NCI-H1048 (cell line): ENCODE measurements at places on chromosomes 5 and 9.

DNA sequence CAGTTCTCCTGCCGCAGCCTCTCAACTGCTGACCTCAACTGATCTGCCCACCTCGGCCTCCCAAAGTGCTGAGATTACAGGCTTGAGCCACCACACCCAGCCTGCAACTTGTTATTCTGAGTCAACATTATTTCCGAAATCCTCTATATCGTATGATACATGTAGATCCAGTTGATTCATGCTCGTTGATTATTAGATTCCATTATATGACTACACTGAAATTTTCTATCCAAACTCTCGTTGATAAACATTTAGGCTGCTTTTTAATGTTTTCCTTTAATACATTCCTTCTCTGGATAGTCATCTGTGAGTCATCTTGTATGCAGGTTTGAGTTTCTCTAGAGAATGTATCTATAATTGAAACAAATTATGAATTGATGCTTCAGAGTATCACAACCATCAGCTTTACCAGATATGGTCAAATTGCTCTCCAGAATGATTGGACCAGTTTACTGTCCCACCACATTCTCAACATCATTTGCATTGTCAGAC lies 4.1 kb downstream of the CDK7 start:
- DNase-seq: no peak

- peak; percentile 10 for DNase-seq
Measured at GRCh38 chr9:120935383-120935857, 8.8 kb upstream of the TRAF1 start.

DNA sequence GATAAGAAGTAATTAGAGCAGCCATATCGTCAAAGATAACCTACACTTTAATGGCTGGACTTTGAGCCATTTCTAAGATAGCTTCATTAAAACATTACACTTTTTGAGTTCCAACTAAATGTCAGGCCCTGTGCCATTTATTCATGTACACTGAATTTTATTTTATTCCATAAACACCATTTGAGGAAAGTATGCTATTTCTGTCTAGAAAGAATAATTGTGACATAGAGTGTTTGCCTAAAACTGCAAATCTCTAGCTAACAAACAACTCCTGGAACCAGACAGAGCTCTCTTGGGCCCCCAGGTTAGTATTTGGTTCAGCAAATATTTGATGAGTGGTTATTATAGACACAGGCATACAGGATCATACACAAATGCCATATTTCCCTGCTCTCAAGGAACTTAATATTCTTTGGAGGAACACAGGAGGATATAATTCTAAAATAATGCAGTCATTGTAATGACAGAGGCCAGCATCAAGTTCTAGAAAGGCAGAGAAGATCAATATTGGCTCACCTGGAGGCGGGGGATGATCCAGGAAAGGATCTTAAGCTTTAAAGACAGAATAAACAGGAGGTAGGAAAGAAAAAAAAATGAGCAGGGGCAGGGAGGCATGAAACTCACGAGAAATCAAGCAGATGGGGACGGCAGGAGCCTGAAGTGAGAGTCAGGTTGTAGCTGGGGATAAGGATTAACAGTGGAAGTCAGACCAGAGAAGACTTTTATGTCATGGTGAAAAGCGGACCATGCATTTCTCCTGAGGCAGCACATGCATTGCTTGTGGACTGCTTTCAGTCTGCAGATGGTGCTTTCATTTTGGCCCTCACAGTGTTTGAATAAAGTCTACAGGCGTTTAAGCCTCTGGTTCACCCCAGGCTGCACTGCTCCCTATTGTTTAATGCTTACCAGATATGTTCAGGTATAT lies 127.7 kb downstream of the GCNT1 start:
- DNase-seq: no peak

- no peak for DNase-seq
Measured at GRCh38 chr5:31382051-31382878, 149.6 kb downstream of the DROSHA start.

DNA sequence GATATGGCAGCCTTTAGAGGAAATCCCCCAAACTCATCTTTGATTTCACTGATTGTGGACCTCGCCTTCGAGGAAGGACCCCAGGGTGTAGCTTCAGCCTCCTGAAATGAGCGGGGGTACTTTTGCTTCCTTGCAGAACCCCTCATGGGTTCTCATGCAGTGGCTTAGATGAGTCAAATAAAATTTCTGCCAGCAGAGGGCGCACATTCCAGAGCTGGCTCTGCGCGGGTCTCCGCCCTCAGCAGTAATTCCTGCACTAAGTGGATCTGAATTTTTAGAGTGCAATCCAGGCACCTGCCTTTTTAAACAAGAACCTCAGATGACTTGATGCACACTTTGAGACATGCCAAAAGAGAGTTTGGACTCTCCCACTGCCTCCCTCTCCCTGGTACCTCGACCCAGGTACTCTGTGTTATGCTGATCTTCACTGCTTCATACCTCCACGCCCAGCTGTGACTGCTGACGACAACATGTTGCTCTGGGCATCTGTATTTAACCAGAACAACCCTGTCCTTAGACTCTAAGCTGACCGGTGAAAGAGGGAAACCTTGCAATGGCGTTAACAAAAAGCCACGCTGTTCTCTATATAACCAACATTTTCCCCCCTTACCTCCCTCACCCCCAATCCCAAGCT lies 7.3 kb downstream of the EGFLAM start:
- peak; percentile 40 for DNase-seq

DNA sequence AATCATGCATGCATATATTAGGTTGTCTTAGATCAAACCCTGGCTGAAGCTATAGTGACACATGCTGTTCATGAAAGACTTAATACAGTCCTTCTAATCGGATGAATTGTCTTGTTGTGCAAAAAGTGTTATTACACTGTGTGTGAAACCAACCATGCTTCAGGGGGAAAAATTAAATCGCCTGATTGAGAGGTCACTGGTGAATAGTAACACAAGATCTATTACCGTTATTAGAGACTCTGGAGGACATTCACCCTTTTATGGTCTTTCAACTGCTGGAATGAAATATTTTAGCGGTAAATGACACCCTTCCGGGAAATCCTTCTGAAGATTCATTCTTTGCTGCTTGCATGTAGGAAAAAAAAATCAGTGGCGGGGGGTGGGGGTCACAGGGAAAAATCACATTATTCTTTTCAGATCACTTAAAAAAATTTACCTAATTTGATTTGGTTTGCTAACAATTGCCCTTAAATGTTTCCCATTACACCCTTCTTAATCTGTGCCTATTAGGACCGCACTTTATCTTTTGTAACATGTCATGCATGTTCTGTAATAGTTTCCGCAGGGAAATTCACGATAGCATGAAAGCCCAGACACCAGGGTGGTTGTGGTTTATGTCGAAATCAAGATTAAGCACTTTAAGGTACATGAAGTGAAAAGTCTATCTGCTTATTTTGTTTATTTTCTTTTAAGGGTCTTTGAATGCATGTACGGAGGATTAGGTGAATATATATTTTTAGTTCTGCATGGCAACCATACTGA lies 120.6 kb downstream of the FOCAD start:
- DNase-seq: no peak

DNA sequence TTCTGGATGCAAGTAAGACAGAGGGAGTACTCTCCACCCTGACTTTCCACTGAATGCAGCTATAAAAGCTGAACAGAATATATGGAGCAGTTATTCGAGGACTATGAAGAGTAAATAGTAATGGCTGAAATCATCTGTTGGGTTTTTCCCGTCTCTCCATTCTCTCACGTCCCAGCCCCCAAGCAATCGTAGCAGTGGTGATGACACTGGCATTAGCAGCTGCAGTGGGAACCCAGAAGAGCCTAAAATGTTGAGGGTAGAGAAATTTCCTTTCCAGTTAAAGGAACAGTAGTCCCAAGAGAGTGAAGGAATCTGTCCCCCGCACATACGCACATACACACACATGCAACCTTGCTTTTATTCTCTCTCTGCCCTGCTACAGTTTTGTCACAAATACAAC lies 33.2 kb downstream of the MED27 start:
- DNase-seq: no peak

DNA sequence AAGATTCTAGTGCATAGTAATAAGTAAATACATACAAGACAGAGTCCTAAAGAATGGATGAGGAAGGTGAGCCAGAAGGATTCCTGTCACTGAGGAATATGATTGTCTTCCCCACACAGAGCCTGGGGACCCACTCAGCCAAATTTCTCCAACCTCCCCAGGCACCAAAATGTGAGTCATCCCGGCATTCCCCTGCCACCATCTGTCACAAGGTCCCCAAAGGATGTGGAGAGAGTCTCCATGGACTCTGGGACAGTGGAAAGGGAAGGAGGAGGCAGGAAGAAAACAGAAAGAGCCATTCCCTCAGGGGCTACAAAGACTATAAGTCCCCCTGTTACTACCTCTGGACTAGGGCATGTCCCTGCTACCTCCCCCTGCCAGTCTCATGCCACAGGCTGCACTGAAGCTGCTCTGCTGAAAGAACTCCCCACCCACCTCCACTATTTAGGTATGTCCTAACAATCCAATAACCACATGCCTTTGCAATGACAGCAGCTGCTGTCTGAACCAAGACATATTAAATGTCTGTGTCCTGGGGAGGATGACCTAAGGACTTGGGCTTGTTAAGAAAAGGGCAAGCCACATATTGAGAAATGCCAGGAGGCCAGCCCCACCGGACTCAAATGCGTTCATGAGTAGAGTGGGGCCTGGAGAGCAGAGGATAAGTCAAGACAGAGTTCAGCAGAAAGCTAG lies 10.7 kb upstream of the OR5C1 start:
- DNase-seq: no peak

DNA sequence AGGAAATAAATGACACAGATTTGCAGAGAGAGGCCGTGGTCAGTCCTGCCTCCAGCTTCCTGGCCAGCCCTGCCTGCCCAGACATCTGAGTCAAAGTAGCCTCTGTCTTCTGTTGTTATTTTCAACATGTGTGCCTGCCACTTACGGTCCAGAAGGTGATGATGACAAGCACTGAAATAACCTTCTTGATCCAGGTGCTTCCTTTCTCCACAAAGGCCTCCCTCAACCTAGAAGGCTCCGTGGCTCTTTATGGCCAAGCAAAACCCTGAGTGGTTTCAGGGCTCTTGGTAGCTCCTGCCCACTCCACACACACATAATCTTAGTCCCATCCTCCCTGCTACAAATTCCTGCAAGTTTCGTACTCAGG lies 34.1 kb upstream of the SLC6A19 start:
- no peak for DNase-seq

- DNase-seq: no peak
Measured at GRCh38 chr5:158809310-158809850, 290.3 kb downstream of the EBF1 start.

DNA sequence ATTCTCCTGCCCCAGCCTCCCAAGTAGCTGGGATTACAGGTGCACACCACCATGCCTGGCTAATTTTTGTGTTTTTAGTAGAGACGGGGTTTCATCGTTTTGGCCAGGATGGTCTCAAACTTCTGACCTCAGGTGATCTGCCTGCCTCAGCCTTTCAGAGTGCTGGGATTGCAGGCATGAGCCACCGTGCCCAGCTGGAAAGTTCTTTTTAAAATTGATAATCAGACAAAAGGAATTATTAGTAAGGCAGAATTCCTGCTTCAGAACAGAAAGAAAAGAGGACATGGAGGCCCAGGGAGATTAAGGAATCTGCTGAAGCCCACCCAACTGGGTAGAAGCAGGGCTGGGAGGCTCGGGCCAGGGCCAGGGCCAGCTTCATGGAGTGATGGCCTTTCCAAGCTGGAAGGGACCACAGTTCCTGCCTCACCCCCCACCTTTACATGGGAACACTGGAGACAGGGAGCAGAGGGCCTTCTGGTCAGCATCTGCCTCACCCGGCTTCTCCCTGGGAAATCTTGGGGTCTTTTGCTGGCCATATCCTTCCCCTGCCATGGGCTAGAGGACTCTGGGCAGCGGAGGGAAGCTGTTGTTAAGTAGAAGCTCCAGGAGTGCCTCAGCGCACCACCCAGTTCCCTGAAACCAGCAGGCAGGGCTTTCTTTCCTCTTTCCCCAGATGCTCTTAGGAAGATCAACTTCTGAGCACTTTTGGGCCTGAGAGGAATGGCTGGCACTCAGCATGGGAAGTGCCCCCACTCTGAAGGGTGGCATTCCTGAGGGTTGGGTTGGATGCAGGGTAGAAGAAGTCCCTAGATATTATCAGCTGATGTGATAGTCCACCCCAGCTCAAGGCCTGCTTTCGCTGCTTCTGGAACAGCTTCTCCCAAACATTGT lies 70.1 kb downstream of the RGS3 start:
- no peak for DNase-seq

DNA sequence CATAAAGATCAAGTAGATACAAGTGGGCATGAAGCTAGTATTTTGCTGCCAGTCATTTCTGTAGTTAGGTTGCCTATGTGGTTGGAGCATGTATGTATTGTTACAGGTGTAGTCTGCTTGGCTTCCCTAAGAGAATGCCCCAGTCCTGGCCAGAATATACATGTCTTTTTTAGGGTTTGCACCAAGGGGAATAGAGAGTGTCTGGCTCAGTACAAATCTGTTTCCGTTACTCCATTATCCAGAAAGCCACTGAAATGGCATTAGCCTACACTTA lies 23.2 kb downstream of the TGFBR1 start:
- DNase-seq: no peak

DNA sequence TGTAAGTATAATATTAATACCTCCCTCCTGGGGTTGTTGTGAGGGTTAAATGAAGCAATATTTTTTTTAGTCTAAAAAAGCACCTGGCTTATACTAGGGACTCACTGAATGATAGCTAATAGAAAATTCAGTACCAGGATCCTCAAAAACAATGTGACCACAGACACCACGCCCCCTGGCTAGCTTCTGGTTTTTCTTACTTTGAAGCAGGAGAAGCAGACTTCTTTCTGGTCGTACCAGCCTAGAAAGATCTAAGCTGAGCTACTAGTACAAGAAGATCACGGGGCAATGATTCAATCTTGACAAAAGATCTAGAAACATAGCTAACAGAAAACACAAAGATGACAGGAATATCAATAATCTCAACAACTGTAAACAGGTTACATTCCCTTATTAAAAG lies 218.5 kb upstream of the SLC30A5 start:
- DNase-seq: no peak

GRCh38 chr9:36318212-36318802 lies 60.1 kb upstream of the GNE start:
- DNase-seq: no peak

- DNase-seq: no peak
Measured at GRCh38 chr9:133009906-133010582, 20.8 kb upstream of the GTF3C5 start.

- DNase-seq: no peak
Measured at GRCh38 chr5:78787783-78788182, 139.2 kb upstream of the LHFPL2 start.

GRCh38 chr5:71932131-71932654 lies 175.1 kb upstream of the MAP1B start:
- DNase-seq: no peak
